ENCODE measurements at places on chromosomes 5 and 9.

GRCh38 chr9:134616341-134616740 lies 25.3 kb upstream of the COL5A1 start:
- no peak for DNase-seq

- DNase-seq = no peak
Observed at GRCh38 chr5:58498340-58498942, 7.2 kb downstream of the GAPT start.

DNA sequence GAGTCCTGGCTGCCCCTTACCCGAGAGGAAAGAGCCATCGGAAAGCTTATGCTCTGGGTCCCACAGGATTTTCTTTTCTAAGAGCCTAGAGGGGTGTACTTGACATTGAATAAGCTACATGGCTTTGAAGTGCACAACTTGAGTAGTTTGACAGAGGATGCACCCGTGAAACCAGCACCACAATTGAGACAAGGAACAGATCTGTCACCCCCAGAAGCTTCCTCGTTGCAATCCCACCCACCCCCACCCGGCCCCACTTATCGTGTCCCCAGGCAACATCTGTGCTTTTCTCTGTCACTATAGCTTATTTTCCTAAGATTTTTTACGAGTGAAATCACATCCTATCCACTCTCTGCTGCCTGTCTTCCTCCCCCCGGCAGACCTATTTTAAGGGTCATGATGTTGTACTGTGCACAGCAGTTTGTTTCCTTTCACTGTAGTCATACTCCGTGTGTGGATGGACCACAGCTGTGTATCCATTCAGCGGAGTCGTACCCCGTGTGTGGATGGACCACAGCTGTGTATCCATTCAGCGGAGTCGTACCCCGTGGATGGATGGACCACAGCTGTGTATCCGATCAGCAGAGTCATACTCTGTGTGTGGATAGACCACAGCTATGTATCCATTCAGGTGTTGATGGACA lies 8.8 kb upstream of the FCN2 start:
- no peak for DNase-seq

DNA sequence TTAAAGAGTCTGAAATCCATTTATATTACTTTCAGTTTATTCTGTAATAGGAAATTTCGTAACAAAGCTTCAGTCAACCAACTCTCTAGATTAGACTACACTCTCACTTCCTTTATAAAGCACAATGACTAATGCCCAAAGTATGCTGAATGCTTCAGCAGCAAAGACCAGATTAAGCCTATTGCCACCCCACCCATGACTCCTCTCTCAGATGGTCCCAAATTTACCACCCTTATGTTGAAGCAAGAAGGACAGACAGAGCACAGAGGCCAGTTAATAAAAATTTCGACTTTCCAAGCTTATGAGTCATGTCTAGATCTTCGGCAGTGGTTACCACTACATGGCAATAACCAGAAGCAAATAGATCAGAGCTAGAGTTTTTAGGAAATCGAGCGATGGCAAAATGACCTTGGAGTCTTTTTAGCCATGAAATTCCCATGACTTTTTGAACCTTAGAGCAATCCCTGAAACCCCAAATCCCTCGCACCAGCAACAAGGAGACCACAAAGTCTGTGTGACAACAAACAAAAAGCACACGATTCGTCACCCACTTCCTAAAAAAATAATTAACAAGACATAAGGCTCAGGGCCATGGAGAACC lies 287.8 kb upstream of the RASA1 start:
- no peak for DNase-seq

DNA sequence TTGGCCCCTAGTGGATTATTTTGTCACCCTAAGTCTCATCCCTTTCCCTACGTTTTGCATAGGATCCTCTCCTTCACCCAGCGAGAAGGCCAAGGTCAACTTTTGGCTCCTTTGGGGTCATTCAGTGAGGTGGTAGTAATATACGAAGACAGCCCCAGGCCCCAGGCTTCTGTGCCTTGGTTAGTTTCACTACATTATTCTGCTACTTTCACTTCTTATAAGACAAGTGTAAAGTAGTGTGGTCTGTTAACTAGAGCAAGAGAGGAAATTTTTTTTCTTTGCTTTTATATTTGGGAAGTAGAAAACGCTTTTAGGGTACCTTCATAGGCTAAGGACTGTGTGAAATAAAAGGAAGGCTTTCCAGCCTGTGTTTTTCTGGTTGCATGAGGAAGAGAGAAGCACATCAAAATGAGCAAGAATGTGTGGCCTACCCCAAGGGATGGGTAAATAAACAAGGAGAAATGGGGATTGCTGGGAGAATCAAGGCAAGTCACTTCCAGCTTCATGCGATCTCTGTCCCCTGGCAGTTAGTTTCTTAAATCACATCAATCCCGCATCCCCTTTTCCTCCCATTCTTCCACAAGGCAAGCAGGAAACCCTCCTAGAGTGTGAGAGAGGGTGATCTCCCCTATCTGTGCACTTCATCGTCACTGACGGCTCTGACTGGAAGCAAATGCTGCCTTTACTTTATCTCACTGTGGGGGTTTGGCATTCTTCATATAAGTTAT lies 677.0 kb upstream of the WWC1 start:
- no peak for DNase-seq

GRCh38 chr9:134192311-134192950 lies 28.1 kb upstream of the RNU6ATAC start:
- DNase-seq = no peak

DNA sequence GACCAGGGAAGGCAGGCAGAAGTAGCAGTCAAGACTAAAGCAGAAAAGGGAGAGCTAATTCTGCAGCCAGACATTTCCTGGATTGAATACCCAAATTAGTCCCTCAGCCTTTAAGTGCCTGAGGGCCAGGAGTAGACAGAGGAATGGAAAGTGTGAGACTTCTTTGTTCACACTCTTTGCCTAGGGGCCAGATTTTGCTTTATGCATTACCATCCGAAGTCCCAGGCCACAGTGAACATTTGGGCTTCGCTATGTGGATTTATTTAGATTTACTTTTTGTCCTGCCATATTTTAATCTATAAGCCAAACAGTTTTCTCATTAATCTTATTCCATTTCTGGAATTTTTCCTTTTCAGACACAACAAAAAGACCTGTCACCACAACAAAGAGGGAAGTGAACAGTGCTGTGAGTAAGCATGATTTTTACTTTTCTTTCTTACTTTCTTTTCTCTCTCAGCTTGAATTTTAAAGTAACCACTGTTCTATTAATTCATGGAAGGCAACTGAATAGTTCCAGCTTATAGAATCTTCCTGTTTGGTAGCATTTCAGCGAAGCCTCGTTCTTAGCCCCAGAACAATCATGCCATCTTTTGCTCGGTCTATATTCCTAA lies 52.6 kb downstream of the PDCD1LG2 start:
- DNase-seq = no peak

DNA sequence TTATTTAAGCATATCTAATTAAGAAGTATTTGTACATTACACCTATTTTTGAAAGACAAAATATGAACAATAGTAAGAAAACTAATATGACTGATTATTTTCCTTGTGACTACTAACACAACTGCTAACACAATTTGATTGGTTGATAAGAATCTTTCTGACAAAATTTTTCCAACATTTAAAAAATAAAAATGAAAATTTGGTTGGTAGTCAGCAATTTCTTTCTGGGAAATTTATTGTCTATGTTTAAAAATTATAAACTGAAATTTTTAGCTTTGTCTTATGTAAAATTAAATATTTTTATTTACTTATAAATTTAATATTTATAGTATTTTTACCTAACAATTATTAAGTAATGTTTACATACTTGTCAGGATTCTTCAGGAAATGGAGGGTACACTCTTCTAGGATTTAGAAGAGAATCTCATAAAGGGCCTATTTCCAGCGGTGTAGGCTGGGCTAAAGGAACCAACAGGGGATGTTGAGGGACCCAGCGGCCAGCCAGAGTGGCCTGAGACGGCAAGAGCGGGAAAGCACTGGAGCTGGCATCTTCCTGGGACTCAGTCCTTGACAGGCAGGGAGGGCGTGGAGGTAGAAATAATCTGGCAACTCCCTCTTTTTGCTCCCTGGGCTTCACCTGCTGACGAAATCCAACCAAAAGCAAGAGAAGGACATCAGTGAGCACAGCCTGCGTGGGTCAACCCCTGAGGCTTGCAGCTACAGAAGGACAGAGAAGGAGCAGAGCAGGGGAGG lies 14.7 kb upstream of the FAM120A start:
- no peak for DNase-seq

GRCh38 chr5:122067390-122067789 lies 10.7 kb downstream of the LOX start:
- no peak for DNase-seq

GRCh38 chr5:111635916-111636570 lies 121.0 kb downstream of the NREP start:
- DNase-seq = no peak

- DNase-seq = no peak
Observed at GRCh38 chr5:16528382-16529110, 62.9 kb upstream of the ZNF622 start.

GRCh38 chr5:134749415-134749814 lies 9.2 kb upstream of the DDX46 start:
- no peak for DNase-seq

- no peak for DNase-seq
Observed at GRCh38 chr5:135246605-135246922, 152.5 kb downstream of the MACROH2A1 start.

DNA sequence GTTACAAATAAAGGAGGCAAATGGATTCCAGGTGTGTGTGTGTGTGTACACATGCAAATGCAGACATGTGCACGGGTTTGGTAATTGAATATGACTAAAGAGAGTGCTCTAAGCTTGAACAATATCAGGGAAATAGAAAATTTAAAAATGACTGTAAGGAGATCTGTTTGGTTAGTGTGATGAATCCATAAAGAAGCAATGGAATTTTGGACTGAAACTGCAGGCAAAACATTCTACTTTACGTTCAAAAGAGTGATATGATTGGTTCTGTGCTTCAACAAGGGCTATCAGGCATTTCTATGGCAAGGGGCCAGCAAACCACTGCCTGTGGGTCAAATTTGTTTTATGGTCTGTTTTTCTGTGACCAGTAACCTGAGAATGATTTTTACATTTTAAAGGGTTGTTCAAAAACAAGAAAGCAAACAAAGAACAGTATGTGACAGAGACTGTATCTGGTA lies 332.8 kb upstream of the KLF9 start:
- DNase-seq = no peak

DNA sequence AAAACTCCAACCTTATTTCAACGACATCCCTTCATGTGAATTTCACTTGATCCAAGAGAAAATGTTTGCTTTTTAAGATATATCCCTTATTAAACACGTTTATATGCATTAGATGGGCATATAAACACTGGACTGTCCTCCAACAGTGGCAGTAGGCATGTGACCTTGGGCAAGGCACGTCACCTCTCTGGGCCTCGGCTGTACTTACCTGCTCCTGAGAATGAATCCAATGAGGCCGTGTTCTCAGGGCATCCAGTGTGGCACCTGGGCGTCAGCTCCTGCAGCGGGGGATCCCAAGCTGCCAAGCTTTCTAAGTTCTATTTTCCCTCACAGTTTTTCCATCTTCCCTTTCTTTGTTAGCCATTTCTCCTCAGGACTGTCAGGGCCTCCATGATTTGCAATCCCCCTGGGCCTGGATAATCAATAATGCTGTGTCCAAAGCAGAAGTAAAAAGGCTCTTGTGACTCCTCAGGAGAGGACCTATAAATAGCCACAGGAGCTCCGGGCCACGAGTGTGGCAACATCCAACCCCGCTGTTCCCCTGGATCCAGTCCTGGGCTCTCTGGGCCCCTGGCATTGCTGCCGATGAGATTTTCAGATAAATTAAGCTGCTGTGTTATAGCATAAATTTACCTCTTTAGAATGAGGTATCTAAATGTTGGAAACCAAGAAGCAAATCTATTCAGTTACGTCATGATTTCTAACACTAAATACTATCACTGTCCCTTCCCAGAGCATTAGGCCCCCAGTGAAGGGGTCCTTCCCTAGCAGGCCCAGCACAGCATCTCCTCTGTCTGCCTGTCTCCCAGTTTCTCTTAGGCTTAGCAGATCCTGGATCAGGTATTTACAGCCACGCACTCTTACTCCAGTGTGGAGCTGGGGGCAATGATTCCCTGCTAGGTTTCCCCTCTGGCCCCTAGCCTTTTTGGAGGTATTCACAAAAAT lies 76.8 kb downstream of the PTPN3 start:
- DNase-seq = no peak

GRCh38 chr5:133756036-133756435 lies 143.7 kb upstream of the FSTL4 start:
- DNase-seq = no peak

GRCh38 chr9:135973277-135974219 lies 12.4 kb upstream of the UBAC1 start:
- no peak for DNase-seq

- no peak for DNase-seq
Observed at GRCh38 chr9:17752021-17752420, 173.2 kb downstream of the SH3GL2 start.

- no peak for DNase-seq
Observed at GRCh38 chr5:62587737-62588136, 9.1 kb downstream of the LRRC70 start.

GRCh38 chr5:148708854-148709253 lies 54.5 kb upstream of the HTR4 start:
- DNase-seq = no peak

- no peak for DNase-seq
Observed at GRCh38 chr9:36325081-36325828, 67.0 kb upstream of the GNE start.

GRCh38 chr5:100889165-100889743 lies 13.8 kb downstream of the ST8SIA4 start:
- DNase-seq = no peak

DNA sequence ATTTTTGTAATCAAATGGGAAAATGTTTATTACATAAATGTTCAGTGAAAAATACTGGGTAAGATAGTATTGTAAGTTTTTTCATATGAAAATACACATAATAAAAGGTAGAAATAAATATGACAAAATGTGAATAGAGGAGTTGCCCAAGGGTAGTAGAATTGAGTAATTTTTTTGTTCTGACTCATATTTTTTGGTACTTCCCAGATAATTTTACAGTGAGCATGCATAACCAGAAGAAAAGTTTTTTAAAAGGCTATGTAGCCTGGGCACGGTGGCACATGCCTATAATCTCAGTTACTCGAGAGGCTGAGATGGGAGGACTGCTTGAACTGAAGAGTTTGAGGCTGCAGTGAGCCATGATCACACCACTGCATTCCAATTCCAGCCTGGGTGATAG lies 116.9 kb downstream of the PIP5K1B start:
- DNase-seq = no peak

DNA sequence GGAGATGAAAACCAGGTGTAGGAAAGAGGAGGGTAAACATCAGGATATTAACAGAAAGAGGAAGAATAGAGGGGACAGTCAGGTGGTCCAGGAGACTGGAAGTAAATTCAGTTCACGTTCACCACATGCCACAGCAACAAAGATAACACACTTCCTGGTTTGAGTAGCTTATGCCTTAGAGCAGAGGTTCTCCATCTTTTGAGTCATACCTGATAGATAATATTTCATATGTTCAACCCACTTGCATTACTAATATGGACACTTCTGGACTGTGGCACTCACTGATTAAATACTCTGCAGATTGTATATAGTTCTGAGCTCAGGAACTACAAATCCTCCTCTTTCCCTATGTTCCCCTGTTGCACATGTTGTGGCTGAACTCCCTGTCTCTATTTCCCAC lies 179.9 kb upstream of the NR3C1 start:
- no peak for DNase-seq

- DNase-seq = no peak
Observed at GRCh38 chr5:41869151-41869723, 988 bp downstream of the OXCT1 start.

Measured in activated CD8-positive, alpha-beta memory T cell treated with anti-CD3 and anti-CD28 coated beads for 4 hours (primary cell).